ENCODE measurements at places on chromosomes 6 and 20.

DNA sequence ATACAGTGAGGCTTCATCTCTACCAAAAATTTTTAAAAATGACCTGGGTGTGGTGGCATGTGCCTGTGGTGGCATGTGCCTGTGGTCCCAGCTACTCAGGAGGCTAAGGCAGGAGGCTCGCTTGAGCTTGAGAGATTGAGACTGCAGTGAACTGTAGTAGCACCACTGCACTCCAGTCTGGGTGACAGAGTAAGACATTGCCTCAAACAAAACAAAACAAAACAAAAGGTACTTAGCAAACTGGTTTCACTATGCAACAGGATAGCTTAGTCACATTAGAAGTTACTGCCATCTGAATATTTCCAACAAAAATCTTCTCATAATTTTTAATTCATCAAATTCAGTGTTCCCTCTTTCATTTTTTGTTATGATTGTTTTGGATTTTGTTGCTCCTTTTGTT lies 137.9 kb downstream of the QRSL1 start:
- DNase-seq: no peak

- no peak for DNase-seq
Observed at GRCh38 chr6:10733863-10734262, 11.0 kb downstream of the TMEM14C start.

GRCh38 chr6:110875548-110876169 lies 1.1 kb downstream of the AMD1 start:
- peak; percentile 33 for DNase-seq

DNA sequence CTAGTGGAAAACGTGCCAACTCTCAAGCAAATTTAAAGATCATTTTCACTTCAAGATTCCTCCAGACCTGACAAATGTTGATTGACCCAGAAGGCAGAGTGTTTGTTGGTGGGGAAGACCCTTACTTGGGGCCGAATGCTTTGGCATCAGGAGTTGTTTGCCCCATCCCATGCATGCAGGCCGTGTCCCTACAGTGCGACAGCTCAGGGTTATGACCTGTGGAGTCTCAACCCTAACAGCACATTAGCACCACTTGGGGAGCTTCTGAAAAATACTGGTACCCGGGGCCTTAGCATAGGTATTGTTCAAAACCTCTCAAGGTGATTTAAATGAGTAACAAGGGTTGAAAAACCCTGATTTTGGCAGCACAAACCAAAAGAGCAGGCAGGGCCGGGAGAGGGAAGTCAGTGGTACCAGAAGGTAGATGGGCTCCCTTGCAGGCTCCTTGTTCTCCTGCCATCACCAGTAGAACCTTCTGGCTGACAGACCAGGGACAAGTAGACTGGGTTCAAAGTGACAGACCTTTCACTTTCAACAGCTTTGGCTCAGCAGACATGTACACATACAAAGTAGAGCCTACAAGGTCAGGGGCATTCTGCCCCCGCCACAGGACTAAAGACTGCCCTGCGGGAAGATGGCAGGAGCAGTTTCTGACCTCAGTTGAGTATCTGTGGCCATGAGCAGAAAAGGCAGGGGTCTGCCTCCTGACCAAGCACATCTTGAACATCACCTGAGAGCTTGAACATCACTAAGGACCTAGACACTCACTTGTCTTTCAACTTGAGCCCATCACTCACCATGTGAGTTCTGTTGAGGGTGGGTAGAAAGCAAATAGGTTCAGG lies 39.6 kb downstream of the PLCG1 start:
- no peak for DNase-seq

DNA sequence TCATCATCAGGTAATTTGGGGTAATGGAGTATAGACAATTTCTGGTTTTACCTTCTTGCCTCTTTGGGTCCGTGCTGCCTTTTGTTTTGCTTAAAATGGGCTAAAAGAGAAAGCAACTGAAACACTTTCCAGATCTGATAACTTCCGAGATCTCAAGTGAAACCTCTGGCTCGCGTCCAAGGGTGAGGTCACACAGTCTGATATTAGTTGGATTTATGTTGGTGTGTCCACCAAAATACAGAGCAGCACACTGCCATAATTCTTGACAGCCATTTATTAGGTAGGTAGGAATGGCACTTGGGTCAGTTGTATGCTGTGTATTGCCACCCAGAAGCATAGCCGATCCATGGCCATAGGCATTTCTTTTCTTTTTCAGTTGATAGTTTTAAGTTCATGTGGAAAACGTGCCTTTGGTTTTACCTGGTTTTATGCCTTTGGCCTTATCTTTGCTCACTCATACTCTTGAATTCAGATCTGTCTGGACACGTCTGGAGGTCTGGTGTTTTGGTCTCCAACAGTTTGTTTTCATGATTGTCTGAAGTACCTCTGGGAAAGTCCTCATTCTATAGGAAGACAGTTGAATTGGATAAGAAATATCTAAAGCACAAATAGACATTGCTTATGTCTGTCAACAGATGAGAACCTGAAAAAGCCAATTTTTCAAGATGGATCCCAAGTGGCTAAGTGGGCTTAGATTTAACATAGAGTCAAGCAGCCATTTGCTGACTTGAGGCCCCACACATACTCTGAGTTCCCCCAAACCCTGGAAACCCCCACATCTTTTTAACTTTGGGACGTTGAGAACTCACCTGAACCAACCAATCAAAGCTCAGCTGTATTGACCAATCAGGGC lies 320.8 kb downstream of the SOX4 start:
- DNase-seq: no peak

DNA sequence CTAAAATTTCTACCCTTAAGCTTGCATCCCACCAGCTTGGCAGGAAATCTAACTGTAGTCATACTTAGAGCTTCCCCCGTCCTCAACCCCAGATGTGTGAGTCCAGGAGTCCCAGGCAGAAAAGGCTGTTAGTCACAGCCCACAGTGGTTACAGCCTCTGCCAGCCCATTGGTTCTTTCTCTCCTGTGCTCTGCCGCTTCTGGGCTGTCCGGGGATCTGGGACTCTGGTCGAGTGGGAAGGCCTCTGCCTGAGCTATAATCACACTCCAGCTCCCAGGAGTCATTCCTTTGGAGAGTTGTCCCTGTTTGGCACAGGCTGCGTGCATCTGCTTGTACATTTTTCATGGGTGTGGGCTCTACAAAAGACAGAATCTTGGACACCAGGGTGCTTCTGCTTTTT lies 45.6 kb upstream of the FYN start:
- DNase-seq: no peak

DNA sequence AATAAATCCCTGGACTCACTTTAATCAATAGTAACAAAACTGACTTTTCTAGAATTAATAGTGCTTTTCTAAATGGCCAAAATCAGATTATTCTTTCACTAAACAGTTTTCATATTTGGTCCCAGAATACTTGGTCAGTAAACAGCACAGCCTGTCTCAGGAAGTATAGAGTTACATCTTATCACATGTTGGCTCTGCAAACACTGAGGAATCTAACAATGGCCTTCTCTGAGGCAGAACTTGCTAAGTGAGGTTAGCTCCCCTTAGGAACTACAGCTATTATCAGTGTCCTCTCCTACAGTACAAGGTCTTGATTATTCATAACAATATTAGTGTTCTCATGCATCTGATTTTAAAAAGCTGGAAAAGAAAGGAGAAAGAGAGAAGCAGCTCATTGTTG lies 1622.8 kb downstream of the HACE1 start:
- DNase-seq: no peak

DNA sequence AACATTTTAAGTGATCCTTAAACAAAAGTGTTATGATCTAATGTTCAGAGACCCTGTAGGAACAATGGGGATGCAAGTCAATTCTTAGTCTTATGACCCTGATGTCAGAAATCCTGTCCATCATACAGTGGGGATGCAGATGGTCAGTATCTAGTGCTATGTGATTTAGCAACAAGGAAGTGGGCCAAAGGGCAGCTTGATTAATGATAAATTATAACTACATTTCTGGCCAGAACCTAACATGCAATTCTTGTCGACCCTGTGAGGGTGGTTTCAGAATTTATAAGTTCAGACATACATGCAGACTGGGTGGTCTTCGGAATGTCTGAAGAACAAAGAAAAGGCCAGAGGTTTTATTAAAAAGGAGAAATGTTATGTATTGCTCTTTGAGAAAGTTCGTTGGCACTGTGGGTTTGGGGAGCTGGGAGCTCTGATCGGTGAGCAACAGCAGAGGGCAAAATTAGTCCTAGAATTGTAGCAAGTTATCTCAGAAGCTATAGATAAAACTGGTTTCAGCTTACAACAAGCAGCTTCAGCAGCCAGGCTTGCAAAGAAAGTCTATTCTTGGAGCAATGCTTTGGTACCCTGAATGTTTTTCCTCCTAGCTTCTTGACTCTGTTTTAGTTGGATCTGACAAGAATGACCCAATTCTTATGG lies 50.8 kb downstream of the RPF2 start:
- DNase-seq: no peak

DNA sequence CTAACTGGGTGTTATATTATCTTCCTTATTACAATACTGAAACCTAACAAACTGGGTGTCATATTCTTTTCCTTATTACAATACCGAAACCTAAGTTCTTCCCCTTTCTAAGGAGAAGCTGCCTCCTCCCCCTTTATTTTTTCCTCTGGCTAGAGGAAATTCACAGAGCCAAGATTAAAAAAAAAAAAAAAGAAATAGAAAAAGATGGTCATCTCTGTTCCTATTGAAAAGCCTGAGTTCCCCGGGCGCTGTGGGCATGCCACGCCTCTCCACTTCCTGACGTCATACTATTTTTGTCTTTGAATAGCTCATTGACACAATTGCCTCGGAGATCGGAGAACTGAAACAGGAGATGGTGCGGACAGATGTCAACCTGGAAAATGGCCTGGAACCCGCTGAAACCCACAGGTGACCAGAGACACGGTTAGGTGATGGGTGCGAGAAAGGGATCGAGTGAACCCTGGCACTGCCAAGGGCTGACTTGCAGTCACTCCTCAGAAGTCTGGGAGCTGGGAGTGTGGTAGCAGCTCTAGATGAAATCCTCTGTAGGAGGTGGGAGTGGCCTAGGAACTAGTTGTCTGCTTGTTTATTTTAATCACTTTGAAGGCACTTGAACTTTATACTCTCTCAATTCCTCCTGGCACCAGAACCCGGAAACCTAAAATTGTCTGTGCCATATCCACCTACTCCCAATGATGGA lies 82.2 kb upstream of the NAA20 start:
- no peak for DNase-seq

DNA sequence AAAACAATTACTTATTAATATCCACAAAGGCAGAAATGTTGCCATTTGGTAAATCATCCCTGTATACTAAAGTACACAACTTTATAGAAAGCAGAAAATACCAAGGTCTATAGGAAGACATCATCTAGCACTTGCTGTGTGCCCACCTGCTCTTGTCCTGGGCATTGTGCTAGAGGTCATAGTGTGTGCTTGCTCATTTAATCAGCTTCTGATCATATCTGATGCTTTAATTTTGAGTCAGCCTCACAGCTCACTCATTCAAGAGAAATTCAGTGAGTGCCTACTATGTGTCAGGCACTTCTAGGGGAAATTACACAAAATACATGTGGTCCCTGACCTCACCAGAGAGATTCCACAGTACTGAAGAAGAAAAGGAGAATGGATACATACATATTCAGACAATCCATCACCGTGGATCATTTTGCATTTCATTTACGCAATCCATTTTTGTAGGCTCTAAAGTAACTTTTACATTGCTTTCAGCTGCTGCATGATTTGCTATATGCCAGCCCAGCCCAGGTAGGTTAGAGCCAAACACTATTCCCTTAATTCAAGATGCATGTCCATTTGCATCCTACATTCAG lies 167.9 kb upstream of the MCHR2 start:
- no peak for DNase-seq

GRCh38 chr6:60867548-60867947 lies 1418.5 kb downstream of the KHDRBS2 start:
- no peak for DNase-seq

GRCh38 chr6:149065658-149066556 lies 251.6 kb upstream of the TAB2 start:
- no peak for DNase-seq

GRCh38 chr20:51490635-51491034 lies 51.9 kb downstream of the NFATC2 start:
- no peak for DNase-seq

- no peak for DNase-seq
Observed at GRCh38 chr20:48217190-48217589, 431.9 kb upstream of the SULF2 start.

DNA sequence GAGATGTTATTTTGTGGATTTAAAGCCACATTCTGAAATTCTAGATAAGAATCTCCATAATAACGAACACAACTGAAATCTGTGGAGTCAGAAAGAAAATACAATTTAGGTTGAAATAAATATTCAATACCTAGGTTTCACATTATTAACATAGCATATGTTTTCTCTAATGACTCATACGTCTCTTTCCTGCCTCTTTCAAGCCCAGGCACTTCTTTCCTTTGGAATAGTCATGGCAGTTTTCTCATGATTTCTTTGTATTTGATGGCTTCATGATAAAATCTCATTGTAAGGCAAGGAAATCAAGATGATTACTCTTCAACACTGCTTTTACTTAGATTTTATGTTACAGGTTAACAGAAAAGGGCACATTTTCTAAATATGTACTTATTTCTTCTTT lies 803.7 kb downstream of the PHF3 start:
- no peak for DNase-seq

DNA sequence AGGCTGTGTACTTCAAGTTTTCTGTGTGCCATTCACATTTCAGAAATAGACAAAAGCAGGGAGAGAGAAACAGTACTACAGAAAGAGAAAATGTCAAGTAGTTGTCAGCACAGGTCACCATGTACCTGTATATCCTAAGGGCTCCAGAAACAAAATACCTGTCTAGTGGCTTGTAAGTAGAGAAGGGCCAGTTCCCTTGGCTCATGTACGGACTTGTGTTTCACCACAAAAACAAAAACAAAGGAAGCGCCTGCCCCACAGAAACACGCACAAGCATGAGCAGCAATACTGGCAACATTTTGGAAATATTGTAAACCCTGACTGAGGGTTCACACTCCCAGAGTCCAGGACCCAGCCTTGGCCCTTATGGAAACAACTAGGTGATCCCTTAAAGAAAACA lies 44.3 kb downstream of the CNKSR3 start:
- DNase-seq: no peak

- no peak for DNase-seq
Observed at GRCh38 chr6:144286503-144287393, 1.6 kb downstream of the UTRN start.

- no peak for DNase-seq
Observed at GRCh38 chr6:44006123-44006871, 121.0 kb downstream of the MRPL14 start.

GRCh38 chr20:19973961-19974629 lies 43.1 kb upstream of the NAA20 start:
- DNase-seq: no peak

- DNase-seq: no peak
Observed at GRCh38 chr20:58081846-58082245, 146.6 kb downstream of the ANKRD60 start.
